ENCODE measurements at places on chromosomes 6 and 20.

- DNase-seq = no peak
Measured at GRCh38 chr6:25472306-25472705, 179.7 kb upstream of the SCGN start.

- DNase-seq = no peak
Measured at GRCh38 chr6:79453558-79454042, 83.6 kb downstream of the LCA5 start.

GRCh38 chr20:63854069-63854765, 7.1 kb upstream of the ABHD16B start:
- no peak for DNase-seq

- no peak for DNase-seq
Measured at GRCh38 chr6:68094070-68094469, 541.0 kb upstream of the ADGRB3 start.

DNA sequence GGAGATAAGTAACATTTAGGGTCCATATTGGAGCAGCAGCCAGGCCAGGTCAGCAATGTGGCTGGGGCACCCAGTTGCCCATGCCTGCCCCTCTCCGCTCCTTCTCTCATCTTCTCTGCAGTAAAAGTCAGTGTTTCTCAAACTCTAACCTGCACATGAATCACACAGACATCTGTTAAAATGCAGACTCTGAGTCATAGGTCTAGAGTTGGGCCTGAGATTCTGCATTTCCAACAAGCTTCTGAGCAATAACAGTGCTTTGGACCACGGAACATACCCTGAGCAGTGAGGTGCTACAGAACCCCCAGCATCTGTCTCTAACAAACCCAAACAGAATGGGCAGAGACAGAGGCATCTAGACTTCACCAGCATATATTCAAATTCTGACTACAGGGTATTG, 10.1 kb downstream of the PHF10 start:
- no peak for DNase-seq

DNA sequence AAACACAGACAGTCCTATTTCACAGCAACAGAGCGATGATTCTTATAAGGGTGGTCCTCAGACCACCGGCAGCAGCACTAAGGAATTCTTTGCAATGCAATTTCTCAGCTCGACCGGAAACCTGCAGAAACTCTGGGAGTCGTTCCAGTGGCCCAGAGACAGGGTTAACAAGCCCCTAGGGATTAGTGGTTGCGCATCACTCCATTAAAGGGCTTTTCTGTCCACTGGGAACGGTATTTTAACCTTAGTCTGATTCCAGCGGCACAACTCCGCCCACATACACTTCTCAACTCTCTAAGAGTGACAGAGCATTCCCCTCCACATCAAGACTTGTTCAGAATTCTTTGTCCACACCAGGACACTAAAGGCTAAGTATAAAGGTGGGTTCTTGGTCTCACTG, 341.5 kb downstream of the TFAP2A start:
- no peak for DNase-seq

- DNase-seq = no peak
Measured at GRCh38 chr6:151181706-151182363, 57.9 kb upstream of the AKAP12 start.

- no peak for DNase-seq
Measured at GRCh38 chr6:151209071-151209831, 30.5 kb upstream of the AKAP12 start.

GRCh38 chr20:49595811-49596561, 28.0 kb upstream of the PTGIS start:
- no peak for DNase-seq

DNA sequence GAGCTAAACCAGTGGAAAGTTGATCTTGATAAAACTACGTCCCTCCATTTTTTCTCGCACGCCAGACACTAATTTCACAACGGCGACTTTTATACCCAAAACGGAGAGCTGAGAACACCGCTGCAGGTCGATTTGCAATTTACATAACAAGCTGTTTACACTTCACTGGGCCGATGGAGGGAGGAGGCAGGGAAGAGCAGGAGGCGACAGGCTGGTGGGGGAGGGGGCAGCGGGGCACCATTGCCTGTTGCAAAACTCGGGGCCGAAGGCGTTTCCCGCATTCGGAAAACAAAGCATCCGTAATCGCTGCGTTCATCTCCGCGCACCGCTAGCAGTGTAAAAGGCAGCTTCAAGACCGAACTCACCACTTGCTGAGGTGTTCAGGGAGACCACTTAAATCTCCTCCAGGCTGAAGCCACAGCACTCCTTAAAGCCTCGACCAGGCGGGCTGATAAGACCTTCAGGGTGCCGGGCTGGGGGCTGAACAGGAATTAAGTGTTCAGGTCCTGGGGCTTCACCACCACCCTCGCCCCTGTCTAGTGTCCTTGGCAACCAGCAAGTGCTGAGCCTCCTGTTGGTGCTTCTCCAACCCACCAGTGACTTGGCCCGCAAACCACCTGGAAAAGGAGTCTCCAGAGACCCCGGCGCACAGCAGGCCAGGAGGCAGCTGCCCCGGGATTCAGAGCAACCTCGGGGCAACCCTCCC, 2.0 kb upstream of the FOXC1 start:
- DNase-seq = no peak

- no peak for DNase-seq
Measured at GRCh38 chr6:9646342-9647070, 768.4 kb downstream of the TFAP2A start.

GRCh38 chr6:27531772-27532459, 59.0 kb upstream of the ZNF184 start:
- DNase-seq = no peak

DNA sequence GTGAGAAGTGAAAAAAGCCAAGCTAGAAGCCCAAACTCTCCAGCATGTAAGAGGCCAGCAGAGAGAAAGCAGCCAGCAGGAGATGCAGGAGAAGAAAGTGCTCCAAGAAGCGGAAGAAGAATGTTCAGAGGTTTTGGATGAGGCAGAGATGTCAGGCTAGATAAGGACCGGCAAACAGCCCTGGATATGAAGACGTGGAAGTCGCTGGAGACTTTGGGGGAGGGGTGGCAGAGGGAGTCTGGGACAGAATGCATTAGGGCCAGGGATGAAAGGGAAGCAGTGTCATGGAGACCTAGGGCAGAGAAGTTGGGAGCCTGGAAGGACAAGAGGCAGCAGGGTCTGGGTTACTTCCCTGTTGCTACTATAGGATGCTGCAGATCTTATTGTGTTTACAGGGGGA, 5.3 kb upstream of the SCUBE3 start:
- DNase-seq = no peak

GRCh38 chr20:5486377-5487054, 169.8 kb upstream of the PROKR2 start:
- no peak for DNase-seq

GRCh38 chr6:137230547-137230946, 11.4 kb upstream of the IFNGR1 start:
- DNase-seq = no peak

- DNase-seq = no peak
Measured at GRCh38 chr20:33000802-33001466, 3.3 kb downstream of the SUN5 start.

- DNase-seq = no peak
Measured at GRCh38 chr6:104699593-104700329, 160.0 kb downstream of the HACE1 start.

GRCh38 chr6:132814716-132815570, 574 bp downstream of the RPS12 start:
- no peak for DNase-seq

- no peak for DNase-seq
Measured at GRCh38 chr20:59809630-59810448, 123.6 kb downstream of the SYCP2 start.

DNA sequence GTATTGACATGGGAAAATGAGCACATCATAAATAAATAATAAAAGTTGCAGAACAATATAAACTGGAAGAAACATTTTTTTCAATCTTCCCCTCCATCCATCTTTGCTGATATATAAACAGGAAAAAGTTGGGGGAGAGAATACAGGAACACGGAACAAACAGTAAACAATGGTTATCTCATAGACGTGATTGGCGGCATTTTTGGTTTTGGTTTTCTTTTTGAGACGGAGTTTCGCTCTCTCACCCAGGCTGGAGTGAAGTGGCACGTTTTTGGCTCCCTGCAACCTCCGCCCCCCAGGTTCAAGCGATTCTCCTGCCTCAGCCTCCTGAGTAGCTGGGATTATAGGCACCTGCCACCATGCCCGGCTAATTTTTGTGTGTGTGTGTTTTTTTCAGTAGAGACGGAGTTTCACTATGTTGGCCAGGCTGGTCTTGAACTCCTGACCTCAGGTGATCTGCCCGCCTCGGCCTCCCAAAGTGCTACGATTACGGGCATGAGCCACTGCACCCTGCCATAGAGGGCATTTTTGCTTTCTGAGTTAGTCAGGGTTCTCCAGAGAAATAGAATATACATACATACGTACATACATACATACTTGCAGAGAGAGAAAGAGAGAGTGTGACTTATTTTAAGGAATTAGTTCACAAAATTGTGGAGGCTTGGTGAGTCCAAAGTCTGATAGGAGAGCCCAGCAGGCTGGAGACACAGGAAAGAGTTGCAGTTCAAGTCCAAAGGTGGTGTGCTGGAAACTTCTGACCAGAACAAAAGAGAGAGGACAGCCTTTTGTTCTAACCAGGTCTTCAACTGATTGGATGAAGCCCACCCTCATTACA, 22.6 kb downstream of the GNL1 start:
- DNase-seq = no peak

DNA sequence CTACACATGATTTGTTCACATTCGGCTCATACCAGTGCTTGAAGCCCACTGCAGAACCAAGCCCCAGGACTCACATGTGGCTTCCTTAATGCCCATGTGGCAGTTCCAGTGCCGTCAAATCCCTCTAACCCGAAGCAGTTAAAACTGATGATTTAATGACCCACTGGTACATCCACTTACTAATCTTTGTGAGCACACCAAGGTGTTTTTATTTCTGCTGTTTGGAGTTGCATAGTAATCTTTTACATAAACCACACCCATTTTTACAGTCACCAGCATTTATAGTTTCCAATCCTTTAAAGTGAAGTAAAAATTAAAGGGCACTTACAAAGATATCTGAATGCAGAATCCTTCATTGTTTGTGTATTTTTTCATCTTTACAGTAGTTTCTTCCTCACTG, 232.0 kb downstream of the ANKRD60 start:
- no peak for DNase-seq

DNA sequence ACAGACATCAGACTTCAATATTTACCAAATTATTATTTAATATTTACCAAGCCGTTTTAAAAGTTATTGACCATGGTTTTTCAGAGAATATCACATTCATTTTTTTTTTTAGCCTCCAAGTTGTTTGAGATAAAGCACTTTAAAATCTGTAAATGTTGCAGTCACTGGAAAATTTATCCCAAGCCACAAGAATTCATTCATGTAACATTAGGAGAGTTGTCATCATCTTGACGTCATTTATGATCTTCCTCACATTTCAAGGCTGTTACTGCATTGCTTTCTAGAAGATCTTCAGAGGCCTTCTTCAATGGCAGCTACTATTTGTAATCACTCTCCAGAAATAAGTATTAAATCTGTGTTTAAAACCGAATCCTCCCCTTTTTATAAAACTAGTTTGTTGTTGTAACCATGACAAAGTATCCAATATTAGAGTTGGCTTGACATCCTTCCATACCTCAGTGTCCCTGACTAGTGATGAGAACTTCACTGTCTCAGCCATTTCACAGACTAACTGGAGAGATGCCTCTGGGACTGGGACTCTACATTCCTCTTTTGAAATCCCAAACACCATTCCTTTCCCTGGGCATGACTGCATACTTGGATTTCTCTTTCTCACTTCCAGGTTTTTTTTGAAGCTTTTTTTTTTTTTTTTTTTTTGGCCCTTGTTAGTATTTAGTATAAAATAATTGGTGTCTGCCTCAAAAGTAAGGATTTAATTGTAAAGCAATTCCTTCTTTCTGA, 100.1 kb downstream of the ZFAND3 start:
- no peak for DNase-seq

- DNase-seq = no peak
Measured at GRCh38 chr20:9551808-9552550, 37.6 kb downstream of the LAMP5 start.

GRCh38 chr6:132362442-132363185, 38.7 kb downstream of the MOXD1 start:
- no peak for DNase-seq

DNA sequence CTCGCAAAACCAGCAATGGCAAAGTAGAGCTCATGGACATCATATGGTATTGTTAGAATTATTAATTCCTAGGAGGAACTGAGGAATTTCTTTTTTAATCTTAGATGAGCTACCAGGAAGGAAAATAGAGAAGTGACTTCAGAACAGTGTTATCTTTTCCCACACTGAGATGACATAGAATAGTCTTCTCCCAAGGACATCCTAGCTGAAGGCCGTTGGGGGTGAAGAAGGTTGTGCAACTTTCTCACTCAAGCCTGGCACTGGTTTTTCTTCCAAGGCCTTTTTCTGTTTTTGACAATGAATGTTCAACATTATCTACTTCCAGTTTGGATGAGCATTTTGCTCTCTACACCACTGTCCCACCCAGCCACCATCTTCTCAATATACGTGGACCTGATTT, 35.8 kb upstream of the MAS1 start:
- no peak for DNase-seq

- no peak for DNase-seq
Measured at GRCh38 chr6:49766762-49767161, 20.3 kb downstream of the PGK2 start.

DNA sequence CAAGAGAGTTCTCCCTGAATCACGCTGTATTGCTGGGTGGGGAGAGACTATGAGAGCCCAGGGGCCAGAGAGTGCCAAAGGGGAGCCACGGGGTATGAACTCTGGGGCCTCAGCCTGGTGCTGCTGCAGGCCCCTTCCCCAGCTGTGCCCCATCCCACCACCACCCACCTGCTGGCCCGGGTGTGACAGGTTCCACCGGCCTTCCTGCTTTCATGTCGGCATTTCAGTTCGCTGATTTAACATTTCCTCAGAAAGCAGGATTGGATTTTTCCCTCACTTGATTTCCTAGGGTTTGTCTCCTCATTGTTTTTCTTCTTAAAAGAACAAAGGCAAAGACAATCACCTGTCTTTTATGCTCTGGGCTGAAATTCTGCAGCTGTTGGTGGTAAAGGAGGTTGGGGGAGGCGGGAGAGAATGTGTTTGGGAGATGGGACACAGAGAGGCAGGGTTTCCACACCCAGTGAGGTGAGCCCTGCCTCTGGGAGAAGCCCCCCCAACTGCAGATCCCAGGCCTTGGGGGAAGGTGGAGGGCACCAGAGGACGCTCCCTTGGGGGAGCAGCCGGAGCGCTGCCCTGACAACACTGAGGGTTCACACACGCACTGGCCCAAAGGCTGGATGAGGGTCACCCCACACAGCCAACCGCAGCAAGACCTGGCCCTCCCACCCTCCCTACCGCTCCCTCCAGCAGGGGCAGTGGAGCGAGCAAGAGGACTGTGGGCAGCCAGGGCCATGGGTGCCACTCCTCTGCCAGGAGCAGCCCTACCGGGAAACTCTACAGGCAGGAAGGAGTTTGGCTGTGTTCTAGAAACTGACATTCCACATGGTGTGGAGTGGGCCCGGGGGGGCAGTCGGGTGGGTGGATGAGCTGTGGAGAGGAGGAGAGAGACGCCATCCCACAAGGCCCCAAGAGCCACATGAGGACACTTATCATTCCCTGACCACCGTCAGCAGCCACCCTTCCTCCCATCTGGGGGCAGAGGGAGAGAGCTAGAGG, 10.5 kb upstream of the MLN start:
- no peak for DNase-seq

- DNase-seq = no peak
Measured at GRCh38 chr6:105780146-105780860, 305.8 kb upstream of the PRDM1 start.

All from C1 segment of cervical spinal cord (tissue), 14 donors.